ENCODE measurements at places on chromosomes 3 and 15. TPM values are rescaled to one million over a fixed set of nuclear protein-coding genes. Genes with fewer than 3 reads are reported as not detected.
A peak's percentile ranks its signal among the peaks of the same experiment; 100 is the strongest.

DNA sequence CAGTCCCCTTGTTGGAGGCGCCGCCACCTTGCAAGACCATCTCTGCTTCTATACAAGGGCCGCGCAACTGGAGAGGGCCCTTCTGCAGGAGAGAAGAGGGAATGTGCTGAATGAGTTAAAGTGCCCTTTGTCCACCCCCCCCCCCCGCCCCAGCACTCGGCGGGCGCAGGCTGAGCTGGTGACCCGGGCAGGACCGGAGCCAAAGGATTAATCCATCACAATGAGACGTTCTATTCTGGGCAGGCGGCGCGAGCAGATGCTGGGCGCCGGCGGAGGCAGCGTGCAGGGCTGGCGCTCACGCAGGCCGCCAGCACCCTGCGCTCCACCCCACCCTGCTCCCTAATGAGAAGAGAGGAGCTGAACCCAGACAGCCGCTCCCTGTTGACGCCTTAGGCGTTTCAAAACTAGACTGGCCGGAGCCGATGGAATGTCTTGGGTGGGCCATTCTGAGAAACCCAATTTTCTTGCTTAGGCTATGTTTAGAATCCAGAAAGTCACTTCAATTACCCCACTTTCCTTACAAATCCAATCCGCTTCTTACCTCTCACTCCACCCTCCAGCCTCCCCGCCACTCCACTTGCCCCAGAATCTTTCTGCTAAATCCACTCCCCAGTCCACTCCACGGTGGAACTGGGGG lies 32.9 kb downstream of the GJD2 start:
- DNase-seq = peak; percentile 4

DNA sequence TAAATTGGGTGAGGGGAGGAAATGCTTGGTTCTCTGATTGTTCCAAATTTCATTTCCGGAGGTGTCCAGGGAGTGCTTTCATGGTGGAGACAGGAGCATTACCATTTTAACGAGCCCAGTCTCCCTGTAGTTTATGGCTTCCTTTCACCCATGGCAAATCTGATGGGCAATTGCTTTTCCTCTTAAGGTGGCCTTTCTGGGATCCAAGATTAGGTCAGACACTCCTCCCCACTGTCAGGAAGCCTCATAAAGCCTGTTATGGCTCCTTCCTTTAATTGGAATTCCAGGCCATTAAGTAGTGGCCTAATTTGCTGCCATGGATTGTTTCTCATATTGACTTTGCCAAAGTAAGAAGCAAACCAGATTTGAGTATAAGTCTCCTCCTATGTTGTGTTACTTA lies 157.8 kb downstream of the PDCD6IP start:
- no peak for DNase-seq

- no peak for DNase-seq
Observed at GRCh38 chr15:76035593-76035992, 23.4 kb upstream of the NRG4 start.

DNA sequence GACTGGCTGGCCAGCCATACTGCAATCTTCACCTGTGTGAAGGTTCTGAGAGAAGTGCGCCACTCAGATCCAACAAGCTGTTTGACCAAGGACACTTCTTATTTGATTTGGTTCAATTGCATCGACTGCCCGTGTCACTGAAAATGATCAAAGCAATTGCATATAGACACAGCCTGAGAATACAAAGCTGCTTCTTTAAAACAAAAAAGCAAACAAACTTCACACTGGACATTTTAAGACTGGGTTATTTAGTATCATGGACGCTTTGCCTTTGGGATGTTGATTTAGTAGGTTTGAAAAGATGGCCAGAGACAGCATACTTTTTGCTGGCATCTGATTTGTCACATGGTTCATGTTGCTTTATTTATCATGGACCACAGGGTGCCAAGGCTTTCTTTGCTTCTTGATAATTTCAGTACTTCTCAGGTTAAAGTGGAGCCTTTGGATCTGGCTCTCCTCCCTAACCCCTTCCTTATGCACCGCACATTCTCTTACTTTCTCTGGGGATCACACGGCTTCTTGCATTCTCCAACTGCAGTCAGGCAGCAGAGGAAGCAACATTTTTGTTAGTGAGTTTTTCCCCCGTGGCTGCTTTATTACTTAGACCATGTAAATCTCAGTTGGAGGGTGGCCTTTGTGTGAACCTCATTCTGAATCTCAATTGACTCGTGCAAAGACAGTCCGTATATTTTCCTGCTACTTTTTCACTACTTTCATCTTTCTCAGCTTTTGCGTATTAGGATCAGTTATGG lies 151.0 kb downstream of the CD47 start:
- no peak for DNase-seq

GRCh38 chr3:73121669-73122331 lies 60.3 kb downstream of the EBLN2 start:
- DNase-seq = no peak

DNA sequence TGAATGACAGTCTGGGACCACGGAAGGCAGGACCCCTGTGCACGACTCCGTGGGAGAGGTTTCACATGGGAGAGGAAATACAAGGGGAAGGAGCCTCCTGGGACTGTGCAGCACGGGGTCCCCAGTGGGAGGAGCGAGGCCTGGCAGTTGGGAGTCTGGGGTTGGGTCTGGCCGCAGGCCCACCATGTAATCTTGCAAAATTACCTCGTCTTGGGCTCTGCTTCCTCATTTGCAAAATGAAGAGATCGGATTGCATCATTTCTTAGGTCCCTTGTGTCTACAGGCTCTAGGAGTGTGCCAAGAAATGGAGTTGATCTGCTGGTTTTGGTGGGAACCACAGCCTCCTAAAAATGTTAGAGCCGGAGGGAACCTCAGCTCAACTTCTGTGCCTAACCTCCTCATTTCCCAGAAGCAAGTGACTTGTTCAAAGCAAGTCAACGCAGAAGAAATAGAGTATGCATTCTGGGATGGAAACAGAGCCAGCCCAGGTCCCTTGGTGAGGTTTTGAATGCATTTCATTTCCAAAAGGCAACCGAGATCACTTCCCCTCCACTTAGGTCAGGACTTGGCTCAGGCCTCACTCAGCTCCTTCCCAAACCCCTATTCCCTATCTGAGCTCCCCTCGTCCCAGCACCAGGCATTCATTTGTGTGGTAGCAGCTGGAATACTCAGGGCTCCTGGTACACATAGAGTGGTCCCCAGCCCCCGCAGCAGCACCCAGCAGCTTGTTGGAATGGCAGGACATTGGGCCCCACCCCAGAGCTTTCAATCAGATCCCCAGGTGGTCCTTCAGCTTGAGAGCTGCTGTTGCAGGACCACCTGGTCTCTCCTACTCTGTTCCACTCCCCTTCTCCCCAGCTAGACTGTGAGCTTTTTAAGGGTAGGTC lies 267.7 kb downstream of the XXYLT1 start:
- DNase-seq = no peak

- no peak for DNase-seq
Observed at GRCh38 chr3:44762170-44762677, 630 bp downstream of the KIF15 start.

DNA sequence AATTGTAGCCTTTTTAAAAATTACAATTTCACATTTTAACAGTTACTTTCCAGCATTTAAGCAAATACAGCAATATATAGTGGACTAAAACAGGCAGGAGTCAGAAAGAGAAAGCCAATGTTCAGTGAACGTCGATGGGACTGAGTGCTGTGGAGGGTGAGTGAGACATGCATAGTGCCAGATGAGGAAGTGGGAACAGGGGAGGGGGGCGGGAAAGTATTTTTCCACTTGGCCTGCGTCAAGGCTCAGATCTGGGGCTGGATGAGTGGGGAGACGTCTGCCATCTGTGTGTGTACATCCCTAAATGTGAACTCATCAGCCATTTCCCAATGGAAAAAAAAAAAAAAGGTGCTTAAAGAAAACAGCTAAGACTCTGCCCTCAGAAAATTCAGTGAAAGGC lies 19.2 kb upstream of the RAD18 start:
- no peak for DNase-seq

TMEM108 gene
- total RNA-seq = not detected

FAM107A gene
- total RNA-seq = not detected

HEG1 gene
- total RNA-seq = 0.97 TPM

PRSS50 gene
- not detected for total RNA-seq

All from Calu3 (cell line).